Left lobe of liver (tissue), 2 donors: ENCODE measurements at places on chromosomes 2 and 18. TPM values are rescaled to one million over a fixed set of nuclear protein-coding genes. Genes with fewer than 3 reads are reported as not detected.

Gene OR6B2
- total RNA-seq: not detected

Gene PSMA8
- total RNA-seq: not detected

Gene ACADL
- 26.8 TPM for total RNA-seq

DNA sequence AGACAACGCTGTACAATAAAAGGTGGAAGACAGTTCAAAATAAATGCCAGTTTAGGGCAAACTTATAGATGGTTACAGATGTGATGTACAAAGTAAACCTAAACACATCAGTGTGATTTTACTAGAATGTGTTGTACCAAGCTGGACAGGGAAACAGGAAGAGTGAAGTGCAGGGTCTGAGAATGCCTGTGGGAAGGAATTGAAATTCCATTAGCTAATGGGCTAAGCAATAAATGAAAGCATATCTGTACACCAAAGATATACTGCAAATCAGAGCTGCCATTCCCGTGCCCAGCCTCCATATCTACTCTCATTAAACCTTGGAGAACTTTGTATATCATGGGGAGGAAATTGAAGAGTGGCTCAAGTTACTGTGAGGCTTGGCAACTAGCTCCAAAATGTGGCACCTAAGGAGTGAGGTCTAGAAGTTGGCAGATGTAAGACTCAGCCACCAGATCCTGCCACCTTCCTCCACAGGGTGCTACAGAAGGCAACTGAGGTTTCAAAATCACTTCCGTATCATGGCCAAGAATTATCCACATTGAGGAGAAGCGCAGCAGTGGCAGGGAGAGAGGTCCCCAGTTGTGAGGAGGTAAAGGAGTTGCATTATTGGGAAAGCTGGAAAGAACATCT is 277.8 kb downstream of the TCF4 start:
- DNase-seq: no peak

- no peak for DNase-seq
These were observed 172.3 kb downstream of the RTP5 start for GRCh38 chr2:242041816-242042215.

DNA sequence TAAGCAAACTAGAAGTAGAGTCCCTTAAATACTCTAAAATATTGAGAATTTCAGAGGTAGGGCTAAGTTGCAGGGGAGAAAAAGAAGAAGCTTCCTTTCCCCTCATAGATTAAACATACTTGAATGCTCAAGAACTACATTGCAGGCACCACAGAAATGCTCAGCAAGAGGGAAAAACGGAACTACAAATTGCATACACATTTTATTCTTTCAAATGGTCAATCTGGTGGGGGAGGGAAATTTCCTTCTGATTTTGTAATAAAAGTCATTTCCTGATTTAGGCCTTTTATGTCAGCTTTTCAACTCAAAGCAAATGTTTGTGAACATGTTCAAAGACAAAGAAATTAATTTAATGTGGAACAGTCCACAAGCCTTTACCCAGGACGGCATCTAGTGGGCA is 33.0 kb downstream of the FARSB start:
- no peak for DNase-seq

- DNase-seq: no peak
These were observed 24.6 kb upstream of the SPOPL start for GRCh38 chr2:138476940-138477339.

DNA sequence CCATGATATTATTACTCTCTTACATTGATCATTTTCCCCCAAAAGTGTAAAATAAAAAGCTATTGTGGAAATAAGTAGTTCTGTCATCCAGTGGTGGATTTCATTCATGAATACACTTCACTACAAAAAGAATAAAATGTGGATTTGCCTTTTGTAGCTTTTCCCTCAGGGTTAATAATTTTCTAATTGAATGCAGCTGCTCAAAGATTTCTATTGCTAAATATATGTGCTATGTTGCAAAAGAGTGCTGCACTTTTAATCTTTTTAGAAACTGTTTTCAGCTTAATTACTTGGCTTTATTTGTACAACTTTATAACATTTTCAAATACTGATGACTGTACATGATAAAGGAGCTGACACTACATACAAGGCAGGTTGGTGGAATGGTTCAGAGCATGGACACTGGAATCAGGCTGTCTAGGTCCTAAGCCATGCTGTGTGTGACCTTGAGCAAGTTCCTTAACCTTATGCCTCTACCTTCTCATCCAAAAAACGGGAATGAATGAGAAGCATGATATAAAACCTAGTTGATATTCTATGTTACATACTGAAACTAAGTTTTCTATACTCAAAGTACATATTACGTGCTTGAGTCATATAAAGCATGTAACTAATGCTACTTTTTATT is 128.8 kb downstream of the THSD7B start:
- DNase-seq: no peak

DNA sequence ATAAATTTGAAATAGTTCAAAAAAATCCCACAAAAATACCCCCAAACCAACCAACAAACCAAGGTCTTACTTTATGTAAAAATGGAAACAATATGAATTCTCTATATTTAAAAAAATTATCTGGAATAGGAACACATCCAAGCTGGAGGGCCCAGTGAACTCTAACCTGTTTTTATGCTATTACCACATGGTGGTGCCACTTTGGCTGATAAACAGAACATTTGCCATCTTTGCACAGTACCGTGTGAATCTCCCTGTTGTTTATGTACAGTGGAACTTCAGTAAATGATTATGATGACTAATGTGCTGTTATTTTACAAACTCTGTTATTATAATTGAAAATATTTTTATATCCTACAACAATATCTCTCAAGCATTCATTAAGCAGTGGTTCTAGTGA is 145.3 kb upstream of the SMAD7 start:
- DNase-seq: no peak

DNA sequence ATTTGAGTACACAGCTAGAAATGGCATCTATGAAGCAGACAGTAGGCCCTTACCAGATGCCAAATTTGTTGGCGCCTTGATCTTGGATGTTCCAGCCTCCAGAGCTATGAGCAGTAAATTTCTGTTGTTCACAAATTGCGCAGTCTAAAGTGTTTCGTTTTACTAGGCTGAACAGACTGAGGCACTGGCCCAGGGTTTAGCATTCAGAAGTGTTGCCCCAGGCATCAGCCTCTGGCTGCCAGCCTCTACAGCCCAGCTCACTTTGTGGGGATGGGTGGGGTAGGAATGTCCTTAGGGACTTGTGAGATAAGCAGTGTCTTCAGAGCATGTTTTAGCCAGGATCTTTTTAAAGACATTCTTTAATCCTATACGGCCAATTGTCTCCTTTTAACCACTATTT is 51.5 kb upstream of the MGAT5 start:
- DNase-seq: no peak

DNA sequence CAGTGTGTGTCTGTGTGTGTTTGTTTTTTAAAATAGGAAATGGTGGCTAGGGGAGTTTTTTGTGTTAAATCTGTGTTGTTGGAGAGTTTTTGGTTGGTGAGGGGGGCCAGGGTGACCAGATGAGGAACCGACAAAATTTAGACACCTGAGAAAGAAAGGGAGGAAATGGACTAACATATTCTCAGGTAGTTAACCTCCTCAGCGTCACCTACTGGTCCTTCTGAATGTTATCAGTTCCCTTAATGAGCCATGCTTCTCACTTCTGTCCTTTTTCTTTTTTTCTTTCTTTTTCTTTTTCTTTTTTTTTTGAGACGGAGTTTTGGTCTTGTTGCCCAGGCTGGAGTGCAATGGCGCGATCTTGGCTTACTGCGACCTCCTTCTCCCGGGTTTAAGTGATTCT is 107.0 kb downstream of the FMNL2 start:
- no peak for DNase-seq

DNA sequence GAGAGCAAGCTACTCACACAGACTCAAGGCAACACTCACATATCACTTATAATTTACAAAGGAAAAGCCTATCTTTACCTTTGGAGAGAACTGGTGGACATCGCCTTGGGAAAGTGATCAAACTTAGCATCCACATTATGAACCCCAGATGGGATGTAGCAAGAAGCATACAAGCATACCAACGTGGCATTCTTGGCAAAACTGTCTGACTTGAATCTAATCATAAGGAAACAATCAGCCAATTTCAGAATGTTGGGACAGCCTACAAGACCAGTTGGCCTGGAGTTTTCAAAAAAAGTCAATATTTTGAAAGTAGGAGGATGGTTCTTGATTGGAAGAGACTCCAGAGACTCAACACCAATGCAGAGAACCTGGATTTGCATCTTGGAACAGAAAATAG is 79.1 kb upstream of the PMAIP1 start:
- DNase-seq: no peak

DNA sequence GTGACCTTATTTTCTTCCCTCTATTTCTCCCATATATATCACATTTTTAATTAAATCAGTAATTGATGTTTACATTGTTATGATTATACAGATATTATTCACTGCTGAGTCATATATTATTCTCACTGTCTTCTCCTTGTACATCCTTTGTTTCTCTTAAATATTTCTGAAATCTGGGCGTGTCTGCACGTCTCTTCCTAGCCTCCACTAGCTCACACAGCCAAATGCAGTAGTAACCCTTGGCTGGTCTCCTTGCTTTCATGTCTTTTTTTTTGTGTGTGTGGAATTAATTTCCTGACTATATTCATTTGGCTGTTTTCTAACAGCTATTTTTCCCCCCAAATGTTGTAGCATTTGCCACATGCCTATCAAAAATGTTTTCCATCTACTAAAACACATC is 15.8 kb downstream of the CCNYL1 start:
- DNase-seq: no peak

DNA sequence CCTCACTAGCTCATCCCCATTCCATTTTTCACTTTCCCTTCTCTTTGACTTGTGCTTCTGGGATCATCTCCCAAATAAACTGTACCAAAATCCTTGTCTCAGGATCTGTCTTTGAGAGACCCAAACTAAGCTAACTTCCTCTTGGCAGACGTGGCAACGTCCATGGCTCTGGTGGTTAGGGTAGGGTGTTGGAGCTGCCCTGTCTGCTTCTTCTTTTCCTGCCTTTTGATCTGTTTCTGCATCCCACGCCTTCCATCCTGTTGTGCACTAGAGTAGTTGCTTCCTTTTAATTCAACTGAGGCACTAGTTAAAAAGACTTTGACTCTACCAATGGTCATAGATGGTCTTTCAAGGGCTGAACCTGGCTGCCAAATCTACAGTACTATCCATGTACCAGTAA is 5.5 kb upstream of the MAP4K4 start:
- no peak for DNase-seq

GRCh38 chr2:98545591-98545990 is 62.7 kb downstream of the COA5 start:
- no peak for DNase-seq

- no peak for DNase-seq
These were observed 161.8 kb downstream of the AGPS start for GRCh38 chr2:177554365-177554764.
